IPS-NIHi11 (cell line): ENCODE measurements at places on chromosomes 7 and 10.

DNA sequence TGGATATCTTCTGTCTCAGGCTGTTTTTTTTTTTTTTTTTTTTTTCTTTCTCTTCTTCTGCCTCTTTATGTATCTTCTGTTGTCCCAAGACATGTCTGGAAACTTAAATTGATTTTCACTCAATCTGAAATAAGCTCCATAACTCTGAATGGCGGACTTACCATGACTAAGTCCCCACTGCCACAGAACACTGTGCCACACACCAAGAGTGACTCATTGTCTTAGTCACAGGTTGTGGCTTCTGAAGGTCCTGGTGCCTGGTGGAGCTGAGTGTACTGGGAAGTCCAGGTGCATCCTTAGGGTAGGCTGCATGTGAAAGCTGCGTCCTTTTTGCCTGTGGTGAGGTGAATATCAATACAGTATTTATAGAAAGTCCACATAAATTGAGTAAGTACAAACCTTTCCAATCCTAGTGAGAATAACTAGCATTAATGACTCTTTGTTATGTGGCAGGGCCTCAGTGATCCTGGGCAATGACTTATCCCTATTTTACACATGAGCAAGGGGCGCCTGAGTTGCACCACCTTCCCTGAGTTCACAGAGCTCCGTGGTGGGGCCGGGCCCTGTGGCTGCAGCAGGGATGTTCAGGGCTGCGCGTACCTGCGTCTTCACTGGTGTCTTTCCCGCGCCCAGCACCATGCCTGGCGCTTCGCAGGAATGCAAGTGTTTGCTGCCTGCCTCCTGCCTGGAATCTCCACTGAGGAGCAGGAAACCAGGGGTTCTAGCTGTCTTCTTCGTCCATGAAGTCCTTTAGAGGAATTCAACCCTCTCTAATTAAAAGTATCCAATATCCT lies 4.3 kb downstream of the PFKP start:
- no peak for DNase-seq

- no peak for DNase-seq
These were observed at the start of gene AOAH for GRCh38 chr7:36723951-36724664. AOAH (minus strand) TSS chr7:36724494; CDS start chr7:36724148, 346 bp downstream.

GRCh38 chr7:30935569-30935877 lies 23.9 kb downstream of the AQP1 start:
- DNase-seq, result no peak

DNA sequence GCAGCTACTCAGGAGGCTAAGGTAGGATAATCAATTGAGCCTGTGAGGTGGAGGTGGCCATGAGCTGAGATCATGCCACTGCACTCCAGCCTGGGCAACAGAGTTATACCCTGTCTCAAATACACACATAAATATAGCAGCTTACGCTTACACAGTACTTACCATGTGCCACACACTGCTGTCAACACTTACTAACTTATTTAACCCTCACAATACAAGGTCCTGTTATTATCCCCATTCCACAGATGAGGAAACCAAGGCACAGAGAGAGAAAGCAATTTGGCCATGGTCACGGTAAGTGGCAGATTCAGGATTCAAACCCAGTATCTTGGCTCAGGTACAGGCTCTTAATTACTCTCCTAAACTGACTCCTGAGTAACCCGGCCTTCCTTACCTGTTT lies 19.1 kb downstream of the DLG5 start:
- DNase-seq, result no peak

DNA sequence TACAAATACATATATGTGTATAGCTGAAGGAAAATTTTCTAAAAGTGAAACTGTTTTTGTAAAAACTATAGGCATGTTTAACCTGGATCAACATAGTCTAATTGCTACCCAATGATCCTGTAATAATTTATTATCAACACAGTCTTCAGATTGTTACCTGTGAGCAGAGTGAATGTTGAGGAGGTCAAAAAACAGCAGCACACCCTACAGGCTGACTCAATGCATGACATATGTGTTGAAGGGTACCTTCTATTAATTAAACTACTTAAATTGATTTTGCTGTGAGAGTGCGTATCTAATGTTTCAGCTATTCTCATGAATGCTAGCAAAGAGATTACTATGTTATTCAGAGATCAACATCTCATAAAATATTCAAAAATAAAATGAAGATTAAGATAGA lies 411.4 kb downstream of the TNS3 start:
- no peak for DNase-seq

GRCh38 chr10:114301177-114301576 lies 62.1 kb downstream of the VWA2 start:
- no peak for DNase-seq

DNA sequence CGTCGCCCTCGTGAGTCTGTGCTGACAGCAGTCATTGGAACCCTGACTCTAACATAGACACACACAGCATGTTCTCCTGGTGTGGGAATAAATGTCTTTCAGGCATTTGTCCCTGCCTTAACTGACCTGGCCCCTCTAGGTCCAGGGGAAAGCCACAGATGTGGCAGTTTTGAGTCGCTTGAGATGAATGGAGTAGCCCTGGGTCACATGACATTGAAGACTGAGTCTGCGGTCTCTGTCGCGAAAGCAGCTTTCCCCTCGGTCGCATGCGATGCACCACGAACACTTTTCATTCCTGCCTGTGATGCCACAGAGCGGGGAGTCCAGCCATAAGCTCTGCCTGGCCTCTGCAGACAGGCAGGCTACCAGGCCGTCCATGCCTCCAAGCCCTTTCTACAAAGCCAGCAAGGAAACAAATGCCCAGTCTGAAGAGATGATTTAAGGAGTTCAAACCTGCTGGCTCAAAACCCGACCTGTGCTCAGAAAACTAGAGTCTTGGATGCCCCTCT lies 172.3 kb downstream of the WDR37 start:
- no peak for DNase-seq
